ENCODE measurements at places on chromosomes 11 and 22.

GRCh38 chr11:107446822-107447431 is 10.7 kb downstream of the CWF19L2 start:
- DNase-seq: no peak

- DNase-seq: no peak
Observed at GRCh38 chr11:118129471-118130172, 23.0 kb downstream of the SCN4B start.

- DNase-seq: no peak
Observed at GRCh38 chr11:86624366-86624765, 48.0 kb downstream of the ME3 start.

GRCh38 chr11:34052608-34053160 is 1.2 kb downstream of the CAPRIN1 start:
- peak; percentile 6 for DNase-seq

DNA sequence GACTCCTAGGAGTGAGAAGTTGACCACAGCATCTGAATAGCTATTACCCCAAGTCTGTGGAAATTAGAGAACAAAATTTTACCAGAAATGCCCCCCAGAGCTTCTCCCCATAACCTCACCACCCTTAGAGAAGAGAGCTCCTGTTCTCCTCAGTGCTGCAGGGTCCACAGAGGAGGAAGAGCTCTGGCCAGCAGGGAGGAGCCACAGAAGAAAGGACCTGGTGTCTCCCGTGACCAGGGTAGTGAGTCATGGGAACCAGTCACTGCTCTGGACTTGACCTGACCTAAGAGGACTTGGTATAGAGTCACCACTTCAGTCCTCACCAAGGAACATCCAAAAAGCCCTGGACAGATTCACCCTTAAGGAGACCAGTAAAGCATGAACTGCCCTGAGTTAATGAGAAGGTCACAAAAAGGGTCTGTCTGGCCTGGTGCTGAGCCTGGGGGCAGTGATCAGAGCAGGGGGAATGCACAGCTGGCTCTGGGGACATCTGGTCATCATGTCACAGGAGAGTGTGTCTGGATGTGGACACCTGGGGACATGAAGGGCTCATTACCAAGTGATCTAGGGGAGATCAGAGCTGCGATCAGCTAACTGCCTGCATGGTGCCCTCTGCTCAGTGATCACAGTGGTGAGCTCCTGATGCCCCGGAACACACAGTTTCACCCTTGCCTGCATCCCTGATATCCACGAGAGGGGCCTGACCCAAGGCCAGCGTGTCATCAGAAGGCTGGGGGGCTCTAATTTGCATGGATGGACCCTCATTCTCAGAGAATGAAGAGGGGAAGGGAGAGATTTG is 103.3 kb upstream of the TOP3B start:
- DNase-seq: no peak

- no peak for DNase-seq
Observed at GRCh38 chr11:115348416-115348815, 155.8 kb downstream of the CADM1 start.

- DNase-seq: no peak
Observed at GRCh38 chr11:124538019-124538418, 5.4 kb downstream of the OR8B12 start.

DNA sequence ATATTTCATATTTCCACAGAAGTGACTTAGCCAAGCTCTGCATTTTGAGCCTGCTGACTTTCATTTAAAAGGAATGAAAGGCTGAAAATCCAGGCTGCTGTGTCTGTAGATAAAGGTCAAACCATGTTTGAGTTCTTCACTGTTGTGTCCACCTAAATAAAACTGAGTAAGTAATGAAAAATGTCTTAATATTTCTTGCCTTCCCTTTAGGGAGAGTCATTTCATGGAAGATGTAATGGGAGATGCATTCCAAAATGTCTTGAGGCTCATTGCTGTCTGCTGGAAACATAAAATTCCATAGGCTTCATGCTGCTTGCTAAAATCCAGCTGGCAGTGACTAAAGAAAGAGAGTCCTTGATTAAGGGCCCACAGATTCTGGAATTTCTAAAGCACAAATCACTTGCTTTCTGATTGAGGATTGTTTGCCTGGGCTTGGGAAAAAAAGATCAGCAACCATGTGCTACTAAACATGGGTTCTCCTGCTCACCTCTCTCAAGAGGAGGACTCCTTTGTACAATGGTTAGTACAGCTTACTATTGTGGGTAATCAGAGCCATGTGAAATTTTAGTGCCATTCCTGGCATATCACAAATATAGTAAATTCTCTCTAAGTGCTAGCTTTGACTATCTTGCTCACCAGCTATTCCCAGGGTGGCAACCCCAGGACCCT is 56.9 kb downstream of the PANX1 start:
- no peak for DNase-seq

GRCh38 chr11:31414338-31414737 is 44.7 kb downstream of the DNAJC24 start:
- DNase-seq: no peak

DNA sequence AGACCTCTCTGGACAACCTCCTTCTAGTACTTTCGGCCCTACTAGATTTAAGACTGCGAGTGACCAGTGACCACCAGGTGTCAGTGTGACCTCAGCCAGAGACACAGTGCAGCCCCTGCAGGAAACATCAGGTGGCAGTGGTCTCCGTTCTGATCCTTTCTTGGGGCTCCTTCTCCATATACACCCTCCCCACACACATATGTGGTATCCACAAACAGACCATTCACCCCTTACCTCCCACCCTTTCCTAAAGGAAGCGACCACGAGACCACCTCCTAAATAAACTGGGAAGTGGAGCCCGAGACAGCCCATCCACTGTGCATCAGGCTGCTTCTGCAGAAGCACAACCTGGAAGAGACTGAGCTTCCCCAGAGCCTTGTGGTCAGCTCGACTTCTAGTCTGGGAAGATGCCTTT is 38.5 kb upstream of the CYP2D6 start:
- peak; percentile 84 for DNase-seq

DNA sequence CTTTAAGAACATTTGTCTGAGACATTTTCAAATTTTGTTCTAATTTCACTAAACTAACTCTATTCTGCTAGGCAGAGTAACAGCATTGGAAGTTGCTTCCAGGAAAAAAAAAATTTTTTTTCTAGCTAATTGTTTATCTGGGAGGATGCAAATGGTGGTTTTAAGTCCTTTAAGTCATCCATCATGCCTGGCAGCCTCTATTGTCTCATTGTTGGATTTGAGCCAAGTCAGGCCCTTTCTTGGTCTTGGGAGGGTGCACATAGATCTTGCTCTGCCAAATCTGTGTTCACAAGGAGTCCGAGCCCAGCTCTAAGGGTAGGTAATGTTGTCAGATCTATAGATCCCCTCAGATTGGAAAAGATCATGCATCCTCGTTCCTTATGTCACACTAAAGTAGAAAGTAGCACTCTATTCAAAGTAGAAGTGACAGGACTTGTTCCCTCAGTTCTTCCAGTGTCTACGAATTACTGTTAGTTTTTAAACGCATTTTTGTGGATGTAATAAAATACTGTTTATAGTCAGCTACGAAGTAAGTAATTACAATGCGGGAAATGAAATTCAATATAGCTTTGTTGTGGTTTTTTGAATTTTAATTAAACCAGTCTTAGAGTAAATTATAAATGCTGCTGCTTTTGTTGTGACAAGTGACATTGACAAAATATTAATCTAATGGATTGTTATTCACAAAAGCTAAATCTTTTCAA is 166.0 kb upstream of the RASSF10 start:
- DNase-seq: peak; percentile 53

DNA sequence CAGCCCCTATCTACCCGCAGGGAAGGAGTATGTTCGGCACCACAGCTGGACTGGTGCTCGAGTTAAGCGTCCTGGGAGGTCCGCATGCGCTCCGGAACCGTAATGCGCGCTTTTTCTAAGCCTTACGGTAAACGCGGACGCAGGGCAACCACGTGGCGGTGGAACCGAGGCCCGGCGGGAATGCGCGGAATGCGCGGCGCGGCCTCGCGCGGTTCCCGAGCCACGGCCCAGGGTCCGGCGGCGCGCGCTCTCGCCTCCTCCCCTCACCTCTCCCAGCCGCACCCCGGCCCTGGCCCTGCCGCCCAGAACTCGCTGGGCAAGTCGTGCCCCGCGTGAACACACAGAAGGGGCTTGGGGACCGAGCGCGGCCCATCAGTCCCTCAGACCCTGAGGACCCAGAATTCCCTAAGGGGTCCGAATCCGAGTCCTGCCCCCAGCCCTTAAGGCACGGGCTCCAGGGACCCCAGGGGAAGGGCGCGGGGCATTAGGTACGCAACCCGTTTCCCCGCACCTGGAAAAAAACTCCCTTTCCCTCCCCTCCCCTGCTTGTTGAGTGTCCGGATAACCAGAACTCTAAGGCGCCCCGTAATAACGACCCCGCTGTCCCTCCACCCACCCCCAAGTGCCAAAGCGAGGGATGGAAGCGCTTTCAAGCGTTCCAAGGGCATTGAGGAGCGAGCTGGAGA is 4.3 kb upstream of the CCND1 start:
- DNase-seq: no peak

- no peak for DNase-seq
Observed at GRCh38 chr11:26556582-26556981, 15.5 kb downstream of the MUC15 start.

DNA sequence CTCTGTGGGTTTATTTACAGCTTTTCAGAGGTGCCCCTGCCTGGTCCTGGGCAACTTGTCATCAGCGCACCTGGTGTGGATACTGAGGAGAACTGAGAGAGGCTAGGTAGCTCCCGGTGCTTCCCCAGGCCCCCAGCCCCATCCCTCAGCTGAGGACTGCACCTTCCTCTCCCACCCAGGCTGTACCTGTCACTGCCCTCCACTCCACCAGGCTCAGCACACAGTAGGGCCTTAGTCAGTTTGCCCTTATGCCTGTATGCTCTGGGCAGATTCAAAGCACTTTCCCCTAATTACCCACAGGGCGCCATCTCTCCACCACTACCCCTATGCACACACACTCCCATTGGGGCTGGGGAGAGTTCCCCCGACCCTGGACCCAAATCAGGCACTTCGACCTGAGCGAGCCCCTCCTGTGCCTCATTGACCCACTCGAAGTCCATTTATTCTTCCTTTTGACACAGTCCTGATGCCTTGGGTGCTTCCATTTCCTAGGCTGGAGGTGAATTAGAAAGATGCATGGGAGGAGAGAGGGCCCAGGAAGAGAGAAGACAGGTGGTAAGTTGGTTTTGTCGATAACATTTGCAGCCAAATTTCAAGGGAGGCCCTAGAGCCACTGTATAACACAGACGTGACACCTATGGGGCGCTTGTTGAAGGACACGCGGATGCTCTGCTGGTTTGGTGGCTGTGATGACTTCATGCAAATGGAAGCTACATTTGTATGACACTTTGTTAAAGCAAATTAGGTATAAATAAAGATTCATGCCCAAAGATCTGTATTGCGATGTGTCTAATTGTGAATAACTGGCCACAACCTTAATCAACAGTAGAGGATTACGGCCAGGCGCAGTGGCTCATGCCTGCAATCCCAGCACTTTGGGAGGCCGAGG is 13.8 kb upstream of the PICK1 start:
- no peak for DNase-seq

- peak; percentile 62 for DNase-seq
Observed at GRCh38 chr11:64356498-64357411, 2.2 kb upstream of the RPS6KA4 start.

DNA sequence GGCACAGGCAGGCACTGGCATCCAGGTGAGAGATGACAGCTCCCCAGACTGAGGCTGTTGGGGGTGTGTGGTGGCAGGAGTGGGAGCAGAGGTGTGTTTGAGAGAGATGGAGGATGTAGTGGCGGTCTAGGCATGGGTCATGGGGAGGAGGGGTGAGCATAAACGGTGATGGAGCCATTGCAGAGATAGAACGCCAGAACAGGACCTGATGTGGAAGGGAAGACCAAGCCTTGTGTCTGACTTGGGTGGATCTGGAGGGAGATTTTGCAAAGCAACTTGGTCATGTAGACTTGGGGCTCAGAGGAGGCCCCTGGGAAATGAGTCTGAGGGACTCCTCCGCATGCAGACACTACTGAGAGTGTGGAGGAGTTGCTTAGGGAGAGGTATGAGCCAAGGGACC is 50.0 kb upstream of the CLDN5 start:
- DNase-seq: no peak

DNA sequence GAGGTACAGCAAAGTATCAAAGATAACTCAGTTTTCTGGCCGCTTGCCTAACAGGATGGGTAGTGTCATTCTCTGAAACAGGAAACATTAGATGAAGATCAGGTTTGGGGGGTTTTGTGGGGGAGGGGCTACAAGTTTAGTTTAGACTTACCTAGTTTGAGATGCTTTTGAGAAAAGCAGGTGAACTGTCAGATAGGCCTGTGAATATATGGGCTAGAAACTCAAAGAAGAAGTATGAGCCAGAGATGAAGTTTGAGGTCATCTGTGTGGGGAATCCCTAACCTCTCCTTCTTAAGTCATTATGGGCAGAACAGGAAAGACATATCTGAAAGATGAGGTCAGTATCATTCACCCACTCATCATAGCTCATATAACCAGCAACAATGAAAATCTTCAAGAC is 11.9 kb downstream of the HOATZ start:
- no peak for DNase-seq

GRCh38 chr11:93652161-93652597 is 9.3 kb upstream of the CEP295 start:
- DNase-seq: peak; percentile 36

DNA sequence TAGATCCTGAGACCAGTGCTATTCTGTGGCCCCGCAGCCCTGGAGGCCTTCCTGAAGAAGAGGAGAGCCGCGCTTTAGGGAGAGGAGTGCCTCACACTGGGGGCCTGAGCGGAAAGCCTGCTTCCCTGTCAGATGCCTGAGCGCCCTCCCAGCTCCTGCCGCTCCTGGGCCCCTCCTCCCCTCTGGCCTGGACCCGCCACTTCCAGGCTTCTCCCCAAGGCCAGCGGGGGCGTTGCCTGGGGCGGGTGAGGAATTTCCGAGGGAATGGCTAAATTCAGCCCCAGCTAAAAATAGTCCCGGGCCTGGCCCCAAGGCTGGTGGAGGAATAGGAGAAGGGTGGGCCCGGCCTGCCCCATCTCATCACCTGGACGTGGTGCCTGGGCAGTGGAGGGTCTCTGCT is 15.4 kb downstream of the ARHGEF17 start:
- DNase-seq: peak; percentile 56

DNA sequence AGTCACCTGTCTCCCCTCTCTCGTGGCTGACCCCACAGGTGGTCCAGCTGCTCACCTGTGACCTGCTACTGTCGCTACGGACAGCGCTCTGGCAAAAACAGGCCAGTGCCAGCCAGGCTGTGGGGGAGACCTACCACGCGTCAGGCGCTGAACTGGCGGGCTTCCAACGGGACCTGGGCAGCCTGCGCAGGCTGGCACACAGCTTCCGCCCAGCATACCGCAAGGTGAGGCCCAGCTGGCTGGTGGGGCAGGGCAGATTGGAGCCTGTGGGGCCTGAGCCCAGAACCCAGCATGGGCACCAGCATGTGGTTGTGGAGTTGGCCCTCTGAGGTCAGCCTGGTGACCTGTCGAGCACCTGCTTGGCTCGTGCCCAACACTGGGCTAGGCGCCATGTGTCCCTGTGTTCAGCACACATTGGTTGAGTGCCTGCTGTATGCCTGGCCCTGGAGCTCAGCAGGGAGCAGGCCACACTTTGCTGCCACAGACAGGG is 11.9 kb downstream of the SHISA8 start:
- DNase-seq: no peak

- peak; percentile 10 for DNase-seq
Observed at GRCh38 chr11:4025248-4025966, 69.2 kb upstream of the RRM1 start.

- DNase-seq: no peak
Observed at GRCh38 chr11:99781074-99781473, 760.3 kb downstream of the CNTN5 start.

Measured in BE2C (cell line).